Mucosa of descending colon (tissue), 3 donors: ENCODE measurements at places on chromosomes 3 and 15. TPM values are rescaled to one million over a fixed set of nuclear protein-coding genes. Genes with fewer than 3 reads are reported as not detected.

The NBEAL2 gene
- total RNA-seq = 49.2 TPM

DNA sequence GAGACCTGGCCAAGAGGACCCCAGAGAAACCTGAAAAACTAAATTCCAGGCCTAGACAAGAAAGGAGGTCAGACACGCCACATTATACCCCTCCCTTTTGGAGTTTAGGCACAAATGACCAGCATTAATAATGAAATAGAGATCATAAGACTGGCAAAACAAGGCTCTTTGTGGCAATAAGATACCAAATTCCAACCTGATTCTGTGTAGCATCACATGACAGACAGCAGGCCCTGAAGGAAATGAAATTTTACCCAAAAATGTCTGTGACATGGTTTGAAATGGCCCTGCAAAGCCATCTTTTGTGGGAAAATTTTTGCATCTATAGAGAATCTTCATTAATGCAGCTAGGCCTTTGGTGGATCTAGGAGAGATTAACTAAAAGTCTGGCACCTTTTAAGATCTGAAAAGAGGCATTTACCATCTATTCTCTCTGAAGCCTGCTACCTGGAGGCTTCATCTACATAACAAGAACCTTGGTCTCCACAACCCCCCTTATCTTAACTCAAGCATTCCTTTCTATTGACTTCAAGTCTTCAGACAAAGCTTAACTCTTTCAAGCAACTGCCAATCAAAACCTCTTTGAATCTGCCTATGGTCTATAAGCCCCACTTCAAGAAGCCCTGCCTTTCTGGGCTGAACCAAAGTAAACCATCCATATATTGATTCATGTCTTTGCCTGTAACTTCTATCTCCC, 8.0 kb downstream of the FAM174B start:
- no peak for DNase-seq

The LEO1 gene
- 26.3 TPM for total RNA-seq

DNA sequence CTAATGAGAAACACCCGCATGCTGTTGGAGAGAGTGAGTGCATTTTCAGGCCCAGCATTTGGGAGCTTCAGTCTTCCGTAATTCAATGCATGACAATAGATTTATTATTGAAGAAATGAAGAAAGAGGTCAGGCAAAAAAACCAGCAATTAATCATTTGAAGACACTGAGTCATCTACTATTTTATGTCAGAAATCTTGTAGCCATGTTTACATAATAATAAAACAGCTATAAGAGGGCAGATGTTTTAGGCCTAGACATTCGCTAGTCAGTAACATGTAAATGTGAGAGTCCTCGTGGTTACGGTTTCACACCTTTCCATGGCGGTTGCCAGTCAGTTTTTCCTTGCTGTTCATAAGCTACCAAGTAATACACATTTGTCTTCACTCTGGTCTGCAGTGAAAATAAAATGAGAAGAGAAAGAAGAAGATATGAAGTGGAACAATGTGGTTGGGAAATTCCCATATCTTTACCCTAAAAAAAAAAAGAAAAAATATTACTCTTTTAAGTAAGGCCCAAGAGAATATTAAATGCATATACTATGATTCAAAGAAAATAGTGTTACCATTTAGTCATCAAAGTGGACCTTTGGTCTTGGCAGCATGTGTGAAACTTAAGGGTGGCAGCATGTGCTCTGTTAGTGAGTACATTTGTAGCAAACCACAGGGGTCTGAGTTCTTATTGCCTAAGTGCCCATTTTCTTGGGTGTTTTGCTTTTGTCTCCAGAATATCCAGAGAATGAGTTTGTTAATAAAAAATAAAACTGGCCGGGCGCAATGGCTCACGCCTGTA, 140.5 kb upstream of the TBL1XR1 start:
- DNase-seq = no peak

DNA sequence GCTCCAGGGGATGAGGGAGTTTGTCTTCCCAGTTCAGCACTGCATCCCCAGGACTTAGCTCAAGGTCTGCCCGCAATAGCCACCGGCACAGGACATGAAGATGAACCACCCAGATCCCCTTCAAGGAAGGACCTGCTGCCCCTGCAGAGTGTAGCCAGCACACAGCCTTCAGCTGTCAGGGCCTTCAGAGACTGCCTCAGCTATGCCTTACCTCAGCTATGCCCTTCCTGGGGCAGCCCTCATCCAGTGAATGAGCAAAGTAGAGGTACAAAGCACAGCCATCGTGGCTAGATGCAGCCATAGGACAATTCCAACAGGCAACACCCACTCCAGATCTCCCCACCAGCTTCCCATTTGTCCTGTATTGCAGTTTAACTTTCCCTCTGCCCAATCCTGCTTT, 291.2 kb upstream of the STT3B start:
- DNase-seq = no peak

GRCh38 chr3:152375546-152375945, 106.8 kb downstream of the MBNL1 start:
- no peak for DNase-seq

DNA sequence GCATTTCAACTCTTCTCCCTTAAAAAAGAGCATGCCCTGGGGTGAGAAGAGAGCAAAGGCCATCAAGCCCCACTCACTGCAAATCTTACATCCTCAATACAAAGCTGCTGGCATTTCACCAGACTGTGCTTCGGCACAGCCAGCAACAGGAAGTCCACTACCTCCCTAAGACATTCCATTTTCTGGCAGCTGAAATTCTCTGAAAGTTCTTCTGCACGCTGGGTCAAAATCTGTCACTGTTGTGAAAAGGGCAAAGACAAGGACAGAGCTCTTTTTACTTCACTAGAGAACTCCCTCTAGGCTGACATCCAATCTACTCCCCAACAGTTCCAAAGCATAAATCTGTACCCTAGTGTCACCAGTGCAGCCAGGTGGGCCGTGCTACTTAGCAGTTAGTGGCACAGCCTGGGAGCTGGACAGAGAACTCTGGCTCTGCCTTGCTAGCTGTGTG, 6.3 kb downstream of the MTMR10 start:
- peak; percentile 42 for DNase-seq

GRCh38 chr3:186432189-186432588, 70.2 kb upstream of the DGKG start:
- DNase-seq = no peak

The KLF15 gene
- total RNA-seq = 1.3 TPM

- DNase-seq = no peak
Measured at GRCh38 chr3:28286595-28286994, 45.2 kb downstream of the CMC1 start.

The SH2D7 gene
- total RNA-seq = 2.8 TPM

GRCh38 chr15:100671858-100672543, 69.6 kb downstream of the ASB7 start:
- no peak for DNase-seq

- no peak for DNase-seq
Measured at GRCh38 chr3:106533093-106533787, 664.4 kb upstream of the CBLB start.
